ENCODE measurements at places on chromosomes 5 and 9. TPM values are rescaled to one million over a fixed set of nuclear protein-coding genes. Genes with fewer than 3 reads are reported as not detected.

Gene ZNF366
- not detected for total RNA-seq

Gene CD274
- 1.2 TPM for total RNA-seq

Gene CDKN2B-AS1
- total RNA-seq = 1.5 TPM

DNA sequence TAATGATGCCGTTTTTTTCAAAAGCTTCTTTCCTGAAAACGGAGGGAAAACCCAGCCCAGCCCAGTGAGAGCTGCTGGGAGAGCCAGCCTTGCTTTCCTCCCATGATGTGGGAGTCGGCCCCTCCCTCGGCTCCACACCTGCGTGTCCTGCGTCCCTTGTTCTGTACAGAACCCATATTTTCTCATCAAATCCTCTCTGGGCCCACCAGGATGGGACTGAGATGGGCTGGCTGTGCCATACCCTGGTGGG is 8.9 kb downstream of the FLT4 start:
- no peaks in the 10 kb centered on the region for H3K36me3 ChIP-seq
- H3K27ac ChIP-seq = no peak overlapping the region
- H3K4me1 ChIP-seq = no peaks in the 10 kb centered on the region
- peaks cover 47% of the 10 kb centered on the region for H3K27me3 ChIP-seq
- no peak for DNase-seq
- H3K4me3 ChIP-seq = no peak overlapping the region

DNA sequence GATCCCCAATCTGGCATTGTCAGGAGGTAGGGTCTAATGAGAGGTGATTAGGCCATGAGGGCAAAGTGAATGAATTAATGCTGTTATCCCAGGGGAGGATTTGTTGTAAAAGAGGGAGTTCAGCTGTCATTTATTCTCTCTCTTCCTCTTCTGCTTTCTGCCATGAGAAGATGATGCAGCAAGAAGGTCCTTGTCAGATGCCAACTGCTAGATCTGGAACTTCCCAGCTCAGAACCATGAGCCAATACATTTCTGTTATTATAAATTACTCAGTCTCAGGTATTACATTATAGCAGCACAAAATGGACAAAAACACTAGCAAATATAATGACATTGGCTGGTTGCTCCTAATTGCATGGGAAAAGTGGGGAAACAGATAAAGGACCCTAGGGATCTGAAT is 15.6 kb upstream of the BICD2 start:
- no peak overlapping the region for H3K27ac ChIP-seq
- no peak overlapping the region for H3K4me3 ChIP-seq
- no peaks in the 10 kb centered on the region for H3K4me1 ChIP-seq
- H3K27me3 ChIP-seq = peaks cover 16% of the 10 kb centered on the region
- no peaks in the 10 kb centered on the region for H3K36me3 ChIP-seq
- DNase-seq = no peak

- H3K27me3 ChIP-seq = no peaks in the 10 kb centered on the region
- DNase-seq = peak; percentile 69
- no peak overlapping the region for H3K4me3 ChIP-seq
- H3K4me1 ChIP-seq = peaks cover 38% of the 10 kb centered on the region
- H3K36me3 ChIP-seq = no peaks in the 10 kb centered on the region
Observed at GRCh38 chr9:130186839-130187522, 14.8 kb downstream of the NCS1 start.

GRCh38 chr5:113089653-113090335 is 113.2 kb downstream of the DCP2 start:
- peaks cover 16% of the 10 kb centered on the region for H3K4me1 ChIP-seq
- DNase-seq = no peak
- peaks cover 10% of the 10 kb centered on the region for H3K36me3 ChIP-seq

DNA sequence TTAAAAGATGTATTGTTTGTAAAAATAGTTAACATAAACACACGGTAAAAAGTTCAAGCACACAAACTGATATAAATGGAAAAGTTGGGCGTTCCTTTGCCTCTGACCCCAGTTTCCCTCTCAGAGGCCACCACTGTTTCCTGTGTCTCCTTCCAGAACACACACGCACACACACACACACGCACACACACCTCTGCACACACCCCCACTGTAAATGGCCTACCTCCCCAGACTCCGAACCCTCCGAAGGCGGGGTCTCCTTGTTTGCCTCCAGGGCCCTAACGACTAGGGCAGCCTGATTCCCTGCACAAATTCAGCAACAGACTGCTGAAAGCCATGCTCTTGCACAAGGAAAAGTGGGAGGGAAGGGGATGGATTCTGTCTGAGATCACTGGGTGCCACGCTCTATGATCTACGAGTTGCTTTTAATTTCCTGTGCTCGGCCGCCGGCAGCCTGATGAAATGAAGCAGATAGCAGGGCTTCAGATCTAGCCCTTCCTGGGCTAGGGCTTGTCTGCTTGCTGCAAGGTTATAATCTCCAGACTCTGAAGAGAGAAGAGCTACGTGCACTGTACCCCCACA is 184.0 kb upstream of the IL12B start:
- H3K4me1 ChIP-seq = peaks cover 33% of the 10 kb centered on the region
- DNase-seq = no peak
- H3K27me3 ChIP-seq = peaks cover 8% of the 10 kb centered on the region
- no peaks in the 10 kb centered on the region for H3K36me3 ChIP-seq
- peak overlapping the region; percentile 28 for H3K27ac ChIP-seq

DNA sequence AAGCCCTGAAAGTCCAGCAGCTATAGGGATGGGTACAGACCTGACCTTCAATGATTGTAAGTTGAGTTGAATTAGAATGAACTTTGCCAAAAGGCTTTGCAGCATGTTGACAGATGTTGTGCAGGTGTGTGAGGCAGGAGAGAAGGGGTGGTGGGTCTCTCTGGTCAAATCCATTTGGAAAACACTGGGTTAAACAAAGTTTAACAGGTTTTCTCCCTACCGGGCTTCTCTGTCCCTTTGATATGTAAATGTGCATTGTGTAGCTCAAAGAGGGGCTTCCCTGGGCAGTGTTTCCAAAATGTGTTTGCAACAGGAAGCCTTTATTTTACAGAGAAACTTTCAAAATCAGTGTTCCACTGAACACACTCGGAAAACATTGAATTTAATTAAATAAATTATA is 72.1 kb upstream of the BRINP1 start:
- H3K4me3 ChIP-seq = no peak overlapping the region
- no peak overlapping the region for H3K27ac ChIP-seq
- H3K36me3 ChIP-seq = no peaks in the 10 kb centered on the region
- H3K4me1 ChIP-seq = no peaks in the 10 kb centered on the region
- H3K27me3 ChIP-seq = peaks cover 2% of the 10 kb centered on the region

GRCh38 chr9:78666818-78667414 is 370.0 kb downstream of the PSAT1 start:
- DNase-seq = no peak
- peak overlapping the region; percentile 29 for H3K27ac ChIP-seq
- peaks cover 8% of the 10 kb centered on the region for H3K4me1 ChIP-seq
- no peaks in the 10 kb centered on the region for H3K36me3 ChIP-seq

DNA sequence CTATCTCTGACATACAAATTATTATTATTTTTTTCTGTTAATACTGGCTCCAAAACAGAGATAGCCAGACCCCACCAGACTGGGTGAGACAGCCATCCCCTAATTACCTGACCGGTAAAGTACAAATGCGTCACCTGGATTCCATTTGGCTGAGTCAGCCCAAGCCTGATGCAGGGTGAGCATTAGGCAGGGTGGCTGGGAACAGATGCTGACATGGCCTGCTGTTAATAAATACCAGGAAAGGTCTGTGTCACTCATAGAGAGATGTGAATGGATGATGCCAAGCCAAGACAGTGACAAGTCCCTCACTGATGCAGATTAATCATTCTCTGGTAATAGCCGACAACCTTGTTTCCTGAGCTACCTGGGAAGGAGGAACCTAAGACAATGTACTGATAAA is 183.5 kb downstream of the TRIM32 start:
- peak overlapping the region; percentile 82 for H3K27ac ChIP-seq
- H3K4me1 ChIP-seq = peaks cover 22% of the 10 kb centered on the region
- peak overlapping the region; percentile 23 for H3K4me3 ChIP-seq
- no peak for DNase-seq

DNA sequence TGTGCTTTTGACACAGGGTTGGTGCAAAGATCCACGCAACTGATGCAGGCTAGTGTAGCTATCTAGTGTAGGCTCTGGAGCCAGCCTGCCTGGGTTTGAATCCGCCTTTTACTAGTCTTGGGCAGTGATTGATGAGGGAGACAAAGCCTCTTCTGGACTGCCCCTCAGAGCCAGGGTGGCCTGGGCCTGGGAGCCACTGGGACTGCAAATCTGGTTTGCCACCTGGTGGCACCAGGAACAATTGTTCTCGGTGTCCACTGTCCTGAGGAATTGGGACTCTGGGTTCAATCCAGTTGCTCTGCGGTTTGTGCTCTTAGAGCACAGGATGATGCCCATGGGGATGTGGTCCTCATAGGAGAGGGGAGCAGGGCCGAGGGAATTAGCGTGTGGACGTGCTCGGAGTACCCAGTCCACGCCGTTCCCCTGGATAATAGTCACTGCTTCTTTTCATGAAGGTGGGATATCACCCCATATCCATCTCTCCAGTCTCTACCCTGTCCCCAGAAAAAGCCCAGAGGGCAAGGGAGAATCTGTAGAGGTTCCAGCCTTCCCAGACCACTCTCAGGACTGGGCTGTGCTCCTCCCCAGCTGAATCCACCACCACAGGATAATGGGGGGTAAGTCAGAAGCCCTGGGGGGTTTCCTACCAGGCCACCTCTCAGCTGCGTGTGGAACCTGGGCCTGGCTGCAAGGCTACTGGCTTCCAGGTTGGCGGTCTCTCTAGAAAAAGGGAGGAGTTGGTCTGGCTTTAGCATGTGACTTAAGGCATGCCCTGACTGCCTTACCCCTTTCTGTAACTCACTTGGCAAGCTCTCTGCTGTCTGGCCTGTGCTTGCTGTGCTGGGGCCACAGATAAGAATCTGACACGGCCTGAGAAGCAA is 1.9 kb downstream of the B4GALT7 start:
- H3K27me3 ChIP-seq = no peaks in the 10 kb centered on the region
- peak overlapping the region; percentile 96 for H3K4me3 ChIP-seq
- no peak overlapping the region for H3K27ac ChIP-seq
- no peak for DNase-seq
- H3K36me3 ChIP-seq = peaks cover 12% of the 10 kb centered on the region

GRCh38 chr5:1332461-1333001 is 12.4 kb downstream of the CLPTM1L start:
- no peak for DNase-seq
- H3K27me3 ChIP-seq = no peaks in the 10 kb centered on the region
- H3K4me1 ChIP-seq = peaks cover 6% of the 10 kb centered on the region
- peak overlapping the region; percentile 41 for H3K27ac ChIP-seq
- H3K4me3 ChIP-seq = no peak overlapping the region

DNA sequence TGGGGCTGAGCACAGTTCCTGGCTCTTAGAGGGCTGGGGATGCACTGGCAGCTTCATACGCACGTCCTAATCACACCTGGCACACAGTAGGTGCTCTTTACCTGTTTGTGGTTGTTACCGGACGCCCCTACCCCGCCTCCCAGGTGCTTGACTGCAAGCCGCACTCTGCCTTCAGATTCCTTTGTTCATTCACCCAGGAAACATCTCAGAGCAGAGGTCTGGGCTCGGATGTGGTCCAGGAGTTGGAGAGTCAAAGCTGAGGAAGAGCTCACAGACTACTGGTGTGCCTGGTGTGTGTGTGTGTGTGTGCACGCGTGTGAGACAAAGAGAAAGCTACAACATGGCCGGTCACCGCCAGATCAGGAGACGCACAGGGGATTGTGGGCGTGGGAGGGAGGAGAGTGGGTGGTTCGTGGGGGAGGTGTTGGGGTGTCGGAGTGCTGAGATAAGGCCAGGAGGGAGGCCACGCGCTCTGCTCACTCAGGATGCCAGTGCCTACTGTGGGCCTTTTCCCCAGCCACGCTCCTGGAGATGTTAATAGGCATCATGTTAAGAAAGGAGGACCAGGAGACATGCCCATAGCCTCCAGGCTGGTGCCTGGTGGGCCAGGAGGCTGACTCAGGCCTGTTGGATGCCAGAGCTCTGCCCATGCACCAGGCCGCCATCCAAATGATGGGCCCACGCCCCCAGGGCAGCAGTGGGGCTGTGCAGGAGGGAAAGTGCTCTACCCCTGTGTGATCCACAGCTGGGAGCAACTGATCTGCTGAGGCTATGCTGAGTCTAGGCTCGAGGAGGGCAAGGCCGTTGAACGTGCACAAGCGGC is 39.9 kb downstream of the CRB2 start:
- H3K4me3 ChIP-seq = no peak overlapping the region
- H3K36me3 ChIP-seq = no peaks in the 10 kb centered on the region
- peak overlapping the region; percentile 41 for H3K27ac ChIP-seq
- DNase-seq = no peak
- H3K4me1 ChIP-seq = peaks cover 15% of the 10 kb centered on the region

DNA sequence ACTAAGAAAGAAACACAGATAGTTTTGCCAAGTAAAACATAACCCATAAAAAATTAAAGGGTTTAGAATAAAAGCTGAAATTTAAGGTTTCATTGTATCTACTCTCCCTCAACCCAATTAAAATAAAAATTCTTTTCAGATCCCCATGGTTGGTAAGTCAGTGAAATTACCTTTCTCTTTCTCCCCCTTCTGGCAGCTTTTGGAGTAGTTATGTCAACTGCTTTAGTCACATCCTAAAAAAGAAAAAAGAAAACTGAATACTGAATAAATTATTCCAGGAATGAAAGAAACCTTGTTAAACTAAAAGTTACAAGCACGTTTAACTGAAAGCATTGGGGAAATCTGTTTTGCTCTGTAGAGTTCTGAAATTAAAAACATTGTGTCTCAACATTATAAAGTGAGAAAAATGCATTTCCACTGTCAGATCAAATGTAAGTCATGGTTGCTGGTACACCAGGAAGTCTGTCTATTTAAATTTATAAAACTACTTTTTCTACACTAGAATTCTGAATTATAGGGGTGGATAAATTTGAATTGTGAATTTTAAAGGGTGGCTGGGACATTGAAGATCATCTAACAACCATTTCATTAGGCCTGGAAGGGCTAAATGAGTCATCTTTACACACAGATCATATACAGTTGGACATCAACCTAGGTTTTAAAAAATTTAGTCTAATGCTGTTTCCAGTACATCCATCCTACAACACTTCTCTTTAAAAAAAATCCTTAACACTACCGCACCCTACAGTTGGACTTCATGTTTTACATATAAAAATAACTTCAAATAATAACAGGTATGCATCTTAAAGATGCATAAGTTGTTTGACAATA is 24.7 kb downstream of the PSIP1 start:
- DNase-seq = no peak
- H3K36me3 ChIP-seq = peaks cover 32% of the 10 kb centered on the region
- H3K4me1 ChIP-seq = peaks cover 12% of the 10 kb centered on the region
- H3K27me3 ChIP-seq = no peaks in the 10 kb centered on the region
- H3K4me3 ChIP-seq = no peak overlapping the region
- no peak overlapping the region for H3K27ac ChIP-seq

- no peaks in the 10 kb centered on the region for H3K27me3 ChIP-seq
- H3K36me3 ChIP-seq = peaks cover 3% of the 10 kb centered on the region
- H3K27ac ChIP-seq = no peak overlapping the region
- no peak for DNase-seq
- H3K4me1 ChIP-seq = no peaks in the 10 kb centered on the region
Observed at GRCh38 chr9:112665347-112665746, 52.6 kb downstream of the INIP start.

GRCh38 chr5:156251076-156251475 is 75.9 kb upstream of the SGCD start:
- no peaks in the 10 kb centered on the region for H3K4me1 ChIP-seq
- H3K27me3 ChIP-seq = no peaks in the 10 kb centered on the region
- no peak for DNase-seq
